GM12878 (cell line): ENCODE measurements at places on chromosomes 16 and 17. TPM values are rescaled to one million over a fixed set of nuclear protein-coding genes. Genes with fewer than 3 reads are reported as not detected.

Gene FOXL1
- not detected in 2 replicates for total RNA-seq

- DNase-seq, result no peak
- no peaks in the 10 kb centered on the region for H3K27me3 ChIP-seq
- H3K36me3 ChIP-seq, result no peaks in the 10 kb centered on the region
- H3K27ac ChIP-seq, result peak overlapping the region; percentile 17; the same call in 1 of the 2 replicates
- H3K4me3 ChIP-seq, result no peak overlapping the region
These were observed 60.8 kb downstream of the TEX14 start for GRCh38 chr17:58630883-58631522.

GRCh38 chr17:81854974-81855774, 5.2 kb downstream of the P4HB start:
- no peak for DNase-seq
- H3K27me3 ChIP-seq, result no peaks in the 10 kb centered on the region
- peaks cover 28% of the 10 kb centered on the region for H3K36me3 ChIP-seq
- H3K4me1 ChIP-seq, result peaks cover 18% of the 10 kb centered on the region
- H3K27ac ChIP-seq, result no peak overlapping the region

Gene ADAD2
- total RNA-seq, result 0.44 TPM in 1 of 2 replicates, not detected in the other

GRCh38 chr17:82324566-82325285, 7.3 kb upstream of the CD7 start:
- H3K27me3 ChIP-seq, result no peaks in the 10 kb centered on the region
- no peak for DNase-seq
- no peak overlapping the region for H3K4me3 ChIP-seq
- no peak overlapping the region for H3K27ac ChIP-seq
- no peaks in the 10 kb centered on the region; the same call in 1 of the 2 replicates for H3K4me1 ChIP-seq
- no peaks in the 10 kb centered on the region for H3K36me3 ChIP-seq

DNA sequence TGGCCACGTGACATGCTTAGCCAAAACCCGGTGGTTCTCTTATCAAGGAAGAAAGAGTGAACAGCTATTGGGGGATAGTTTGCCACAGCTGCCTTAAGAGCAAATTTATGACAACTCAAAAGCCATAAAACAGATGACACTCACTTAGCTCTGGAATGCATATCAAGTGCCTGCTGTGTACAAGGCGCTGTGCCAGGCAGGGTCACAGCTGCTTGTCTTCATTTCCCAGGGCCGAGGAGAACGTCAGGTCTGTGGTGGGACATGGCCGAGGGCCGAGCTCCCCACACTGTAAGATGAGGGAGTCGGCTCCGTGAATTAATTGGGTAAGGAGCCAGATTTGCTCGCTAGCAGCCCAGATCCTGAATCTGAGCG, 14.0 kb downstream of the EEF2K start:
- no peaks in the 10 kb centered on the region for H3K27me3 ChIP-seq
- H3K36me3 ChIP-seq, result peaks cover 6% of the 10 kb centered on the region
- H3K4me1 ChIP-seq, result peaks cover 12% of the 10 kb centered on the region
- DNase-seq, result no peak

Gene ZNHIT3
- total RNA-seq, result 31.8 and 34.1 TPM in 2 replicates

Gene CDK5R1
- total RNA-seq, result 26.7 and 27.3 TPM in 2 replicates

- no peak within 1 kb of the TSS for H3K27ac ChIP-seq
- no peaks in the 10 kb centered on the region for H3K36me3 ChIP-seq
- peaks cover 7% of the 10 kb centered on the region; the same call in 1 of the 2 replicates for H3K4me1 ChIP-seq
- peaks cover 2% of the 10 kb centered on the region; the same call in 1 of the 2 replicates for H3K27me3 ChIP-seq
- peak within 1 kb of the TSS; percentile 68; the same call in 1 of the 2 replicates for H3K4me3 ChIP-seq
- DNase-seq, result no peak
These were observed at the start of gene ZDHHC1 for GRCh38 chr16:67415872-67416793. Gene ZDHHC1, minus strand, starts transcription at chr16:67416477. Its CDS starts 8,702 bp downstream, at chr16:67407775.

GRCh38 chr16:56869513-56870275, 4.7 kb downstream of the SLC12A3 start:
- DNase-seq, result no peak
- peaks cover 35% of the 10 kb centered on the region for H3K4me1 ChIP-seq
- H3K27ac ChIP-seq, result no peak overlapping the region; the same call in 1 of the 2 replicates
- H3K4me3 ChIP-seq, result no peak overlapping the region

GRCh38 chr17:68195667-68196393, 52.0 kb upstream of the AMZ2 start:
- peaks cover 35% of the 10 kb centered on the region for H3K4me1 ChIP-seq
- H3K4me3 ChIP-seq, result no peak overlapping the region
- H3K36me3 ChIP-seq, result no peaks in the 10 kb centered on the region
- DNase-seq, result no peak

DNA sequence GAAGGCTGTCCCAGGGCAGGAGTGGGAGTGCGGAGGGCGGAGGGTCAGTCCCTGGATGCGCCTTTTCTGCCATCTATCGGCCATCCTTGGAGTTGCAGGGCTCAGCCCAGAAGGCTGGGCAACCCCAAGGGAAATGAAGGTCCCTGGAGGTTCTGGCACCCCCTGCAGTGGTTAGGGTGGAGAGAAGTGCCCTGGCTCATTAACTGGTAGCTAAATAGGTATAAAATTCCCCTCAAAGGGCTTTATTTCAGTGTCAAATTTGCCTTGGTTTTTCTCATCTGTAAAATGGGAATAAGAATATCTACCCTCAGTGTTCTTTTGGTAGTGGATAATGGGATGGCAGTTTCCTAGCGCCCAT, 22.4 kb downstream of the C17orf75 start:
- peak; percentile 55 for DNase-seq
- no peak overlapping the region for H3K4me3 ChIP-seq
- H3K4me1 ChIP-seq, result peaks cover 7% of the 10 kb centered on the region
- no peaks in the 10 kb centered on the region for H3K36me3 ChIP-seq
- no peaks in the 10 kb centered on the region; the same call in 1 of the 2 replicates for H3K27me3 ChIP-seq

GRCh38 chr17:41013181-41013580, 4.3 kb upstream of the KRTAP3-1 start:
- H3K4me3 ChIP-seq, result no peak overlapping the region
- H3K27ac ChIP-seq, result no peak overlapping the region
- no peak for DNase-seq
- no peaks in the 10 kb centered on the region for H3K4me1 ChIP-seq
- no peaks in the 10 kb centered on the region; the same call in 1 of the 2 replicates for H3K27me3 ChIP-seq

- no peaks in the 10 kb centered on the region for H3K4me1 ChIP-seq
- no peak overlapping the region for H3K27ac ChIP-seq
- H3K27me3 ChIP-seq, result peaks cover 9% of the 10 kb centered on the region; the same call in 1 of the 2 replicates
- no peak for DNase-seq
These were observed 22.3 kb upstream of the ZNHIT3 start for GRCh38 chr17:36463916-36464764.

DNA sequence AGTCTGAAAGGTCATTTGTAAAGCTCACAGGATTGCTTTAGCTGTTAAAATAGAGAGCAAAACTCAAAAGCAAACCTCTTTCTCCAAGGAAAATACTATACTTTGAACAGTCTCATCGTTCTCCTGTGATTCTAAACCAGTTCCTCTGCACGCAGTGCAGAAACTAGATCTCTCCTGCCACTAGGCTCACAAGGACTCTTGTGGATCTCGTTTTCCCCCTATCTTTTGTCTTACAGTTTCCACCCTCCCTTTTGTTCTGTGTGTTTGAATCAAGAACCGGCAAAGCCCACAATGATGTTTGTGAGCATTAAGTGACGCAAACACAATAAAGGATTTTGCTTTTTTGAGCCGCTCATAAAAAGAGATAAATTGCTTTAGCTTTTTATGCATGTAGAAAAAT, 1103.5 kb upstream of the RBFOX1 start:
- no peak overlapping the region for H3K4me3 ChIP-seq
- no peak for DNase-seq
- no peaks in the 10 kb centered on the region for H3K4me1 ChIP-seq
- H3K27ac ChIP-seq, result no peak overlapping the region

GRCh38 chr16:52117171-52117570, 429.8 kb downstream of the TOX3 start:
- no peaks in the 10 kb centered on the region for H3K27me3 ChIP-seq
- no peak for DNase-seq
- no peak overlapping the region for H3K4me3 ChIP-seq
- no peaks in the 10 kb centered on the region for H3K4me1 ChIP-seq
- H3K27ac ChIP-seq, result no peak overlapping the region

Gene NUPR1
- 0.28 and 0.88 TPM in 2 replicates for total RNA-seq

Gene SMG1
- total RNA-seq, result 66.7 and 66.8 TPM in 2 replicates

GRCh38 chr16:53053967-53054669, 673 bp upstream of the CHD9 start:
- H3K4me1 ChIP-seq, result peaks cover 16% of the 10 kb centered on the region
- no peaks in the 10 kb centered on the region for H3K27me3 ChIP-seq
- DNase-seq, result no peak

DNA sequence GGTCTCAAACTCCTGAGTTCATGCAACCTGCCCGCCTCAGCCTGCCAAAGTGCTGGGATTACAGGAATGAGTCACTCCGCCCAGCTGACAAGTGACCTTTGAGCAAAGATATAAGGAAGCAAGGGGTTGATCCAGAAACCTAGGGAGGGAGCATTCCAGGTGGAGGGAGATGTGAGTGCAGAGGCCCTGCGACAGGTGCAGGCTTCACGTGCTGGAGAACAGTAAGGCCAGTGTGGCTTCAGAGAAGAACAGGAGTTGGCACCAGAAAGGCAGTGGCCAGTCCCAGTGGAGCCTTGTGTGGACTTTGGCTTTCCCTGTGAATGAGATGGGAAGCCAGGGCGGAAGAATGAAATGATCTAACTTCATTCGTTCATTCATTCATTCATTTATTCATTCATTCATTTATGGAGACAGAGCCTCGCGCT, 73.6 kb upstream of the HAS3 start:
- no peaks in the 10 kb centered on the region for H3K4me1 ChIP-seq
- no peak overlapping the region for H3K4me3 ChIP-seq
- no peak overlapping the region for H3K27ac ChIP-seq

Gene DPEP3
- total RNA-seq, result not detected in 2 replicates

- no peak overlapping the region for H3K4me3 ChIP-seq
- 0 out of 2 replicates have a peak, but pooled peaks cover under 1% of the 10 kb centered on the region for H3K36me3 ChIP-seq
- peaks cover 13% of the 10 kb centered on the region for H3K4me1 ChIP-seq
- no peaks in the 10 kb centered on the region for H3K27me3 ChIP-seq
- H3K27ac ChIP-seq, result peak overlapping the region; percentile 33; the same call in 1 of the 2 replicates
These were observed 46.3 kb downstream of the VMP1 start for GRCh38 chr17:59753522-59754467.

- H3K27ac ChIP-seq, result no peak overlapping the region
- no peak overlapping the region for H3K4me3 ChIP-seq
- H3K27me3 ChIP-seq, result no peaks in the 10 kb centered on the region
These were observed 35.7 kb downstream of the PLD6 start for GRCh38 chr17:17170346-17170985.

DNA sequence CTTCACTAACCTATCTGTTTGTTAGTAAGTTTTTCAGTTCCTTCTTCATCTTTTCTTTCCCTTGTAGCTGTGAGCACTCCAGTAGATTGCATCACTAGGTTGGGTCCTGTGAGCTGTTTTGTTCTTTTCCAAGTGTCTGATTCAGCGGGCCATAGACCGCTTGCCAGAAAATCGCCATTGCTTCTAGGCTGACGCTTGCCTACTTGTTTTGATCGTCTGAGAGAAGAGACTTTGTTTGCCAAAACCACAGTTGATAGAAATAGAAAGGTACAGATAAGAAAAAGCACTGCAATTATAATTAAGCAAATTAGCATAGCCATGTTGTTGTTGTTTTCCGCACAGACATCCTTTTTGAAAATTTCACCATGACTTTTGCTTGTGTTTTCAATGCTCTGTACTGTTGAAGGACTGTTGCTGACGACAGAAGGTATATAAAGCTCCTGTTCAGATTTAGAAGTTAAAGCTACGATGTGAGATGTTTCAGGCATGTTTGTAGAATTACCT, 3.1 kb downstream of the EVI2A start:
- H3K4me3 ChIP-seq, result peak overlapping the region; percentile 61
- peaks cover 15% of the 10 kb centered on the region for H3K4me1 ChIP-seq
- H3K36me3 ChIP-seq, result no peaks in the 10 kb centered on the region

DNA sequence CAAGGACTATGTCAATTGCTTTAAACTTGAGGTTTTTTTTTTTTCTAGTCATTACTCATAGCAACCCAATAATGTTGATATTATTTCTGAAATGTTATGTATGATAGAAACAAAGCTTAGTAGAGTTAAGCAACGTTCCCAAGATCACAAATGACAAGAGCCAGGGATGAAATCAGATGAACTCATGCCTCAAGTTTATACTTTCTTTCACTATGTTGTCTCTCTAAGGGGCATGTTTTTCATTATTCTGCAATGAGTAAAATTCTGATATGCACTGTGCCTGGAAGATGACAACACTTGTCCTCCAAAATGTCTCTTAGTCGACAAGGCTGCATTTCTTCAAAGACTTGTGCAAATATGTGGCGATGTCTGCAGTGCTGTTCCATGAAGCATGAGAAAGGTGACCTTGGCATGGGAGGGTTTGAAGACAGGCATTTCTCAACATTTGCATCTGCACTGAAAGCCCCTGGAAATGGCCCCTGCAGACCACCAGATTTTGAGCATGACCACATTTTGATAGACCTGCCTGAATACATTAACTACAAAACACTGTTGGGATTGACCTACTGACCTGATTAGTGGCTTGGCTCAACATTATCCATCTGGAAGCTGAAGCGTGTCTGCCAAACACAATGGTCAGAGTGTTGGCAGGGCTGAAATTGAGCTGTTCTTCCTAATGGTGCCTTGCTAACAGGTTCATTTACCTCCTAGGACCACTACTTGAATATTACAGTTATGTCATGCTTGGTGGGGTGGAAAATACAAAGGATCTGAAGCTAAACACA, 1027.5 kb downstream of the CDH11 start:
- no peaks in the 10 kb centered on the region for H3K36me3 ChIP-seq
- no peaks in the 10 kb centered on the region for H3K27me3 ChIP-seq
- no peak overlapping the region for H3K27ac ChIP-seq
- H3K4me3 ChIP-seq, result no peak overlapping the region
- DNase-seq, result no peak
- H3K4me1 ChIP-seq, result no peaks in the 10 kb centered on the region

DNA sequence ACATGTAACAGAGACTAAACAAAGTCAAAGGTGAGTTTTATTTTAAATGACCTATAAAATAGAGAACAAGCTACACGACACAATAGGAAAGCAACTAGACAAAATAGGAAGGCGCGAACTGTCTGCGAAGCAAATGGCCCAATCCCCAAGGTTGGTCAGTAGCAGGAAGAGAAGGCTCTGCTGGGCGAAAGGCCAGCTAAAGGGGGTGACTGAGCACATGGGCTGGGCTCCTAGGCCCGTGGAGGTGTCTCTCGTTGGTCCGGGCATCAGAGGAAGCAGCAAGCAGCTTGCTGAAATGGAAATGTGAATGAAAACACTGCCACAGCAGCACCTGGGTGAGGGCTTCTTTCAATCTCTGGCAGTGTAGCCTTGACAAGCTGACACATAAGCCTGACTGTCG, 129.4 kb downstream of the ZNF778 start:
- H3K36me3 ChIP-seq, result peaks cover 5% of the 10 kb centered on the region
- H3K27me3 ChIP-seq, result no peaks in the 10 kb centered on the region
- H3K27ac ChIP-seq, result no peak overlapping the region
- H3K4me1 ChIP-seq, result peaks cover 11% of the 10 kb centered on the region
- no peak overlapping the region for H3K4me3 ChIP-seq
- DNase-seq, result no peak

GRCh38 chr16:59259950-59260319, 525.8 kb upstream of the GOT2 start:
- H3K27ac ChIP-seq, result no peak overlapping the region
- no peak for DNase-seq
